DMS 273 treated with DMSO at 0.1 percent for 48 hours (cell line): ENCODE measurements at places on chromosomes 2 and 18.
A peak's percentile ranks its signal among the peaks of the same experiment; 100 is the strongest.

GRCh38 chr2:65443509-65444186 is 11.2 kb upstream of the SPRED2 start:
- DNase-seq = no peak

GRCh38 chr2:28568533-28568932 is 72.7 kb downstream of the PLB1 start:
- DNase-seq = no peak

DNA sequence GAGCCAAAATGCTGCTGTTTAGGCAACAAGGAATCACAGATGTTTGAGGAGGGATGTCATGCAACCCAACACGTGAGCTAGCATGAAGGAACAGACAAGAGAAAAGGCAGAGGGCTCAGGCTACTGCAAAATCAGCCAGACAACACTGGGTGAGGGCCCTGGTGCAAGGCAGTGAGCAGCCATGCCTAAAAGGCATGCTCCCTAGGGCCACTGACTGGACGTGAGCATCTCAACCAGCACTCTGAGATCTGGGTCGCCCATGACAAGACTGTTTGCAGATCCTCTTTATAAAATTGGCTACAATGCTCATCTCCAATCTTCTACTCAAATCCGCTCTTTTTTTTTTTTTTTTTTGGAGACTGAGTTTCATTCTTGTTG is 49.1 kb downstream of the KIAA2012 start:
- no peak for DNase-seq

DNA sequence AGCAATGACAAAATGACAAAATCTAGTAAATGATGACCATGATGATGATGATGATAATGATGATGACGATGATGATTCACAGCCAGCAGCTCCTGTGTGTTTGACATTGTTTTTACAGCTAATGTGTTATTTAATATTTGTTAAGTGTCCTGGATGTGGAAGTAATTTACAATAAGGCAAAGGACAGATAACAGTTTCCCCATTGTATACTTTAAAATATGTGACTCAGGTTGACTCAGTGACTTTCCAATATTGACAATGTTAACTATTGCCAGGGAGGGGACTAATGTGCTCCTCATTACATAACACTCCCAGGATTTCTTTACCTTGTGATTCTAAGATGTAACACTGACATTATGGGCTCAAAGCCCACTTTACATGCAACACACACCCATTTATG is 602.2 kb downstream of the FBXO15 start:
- DNase-seq = no peak

DNA sequence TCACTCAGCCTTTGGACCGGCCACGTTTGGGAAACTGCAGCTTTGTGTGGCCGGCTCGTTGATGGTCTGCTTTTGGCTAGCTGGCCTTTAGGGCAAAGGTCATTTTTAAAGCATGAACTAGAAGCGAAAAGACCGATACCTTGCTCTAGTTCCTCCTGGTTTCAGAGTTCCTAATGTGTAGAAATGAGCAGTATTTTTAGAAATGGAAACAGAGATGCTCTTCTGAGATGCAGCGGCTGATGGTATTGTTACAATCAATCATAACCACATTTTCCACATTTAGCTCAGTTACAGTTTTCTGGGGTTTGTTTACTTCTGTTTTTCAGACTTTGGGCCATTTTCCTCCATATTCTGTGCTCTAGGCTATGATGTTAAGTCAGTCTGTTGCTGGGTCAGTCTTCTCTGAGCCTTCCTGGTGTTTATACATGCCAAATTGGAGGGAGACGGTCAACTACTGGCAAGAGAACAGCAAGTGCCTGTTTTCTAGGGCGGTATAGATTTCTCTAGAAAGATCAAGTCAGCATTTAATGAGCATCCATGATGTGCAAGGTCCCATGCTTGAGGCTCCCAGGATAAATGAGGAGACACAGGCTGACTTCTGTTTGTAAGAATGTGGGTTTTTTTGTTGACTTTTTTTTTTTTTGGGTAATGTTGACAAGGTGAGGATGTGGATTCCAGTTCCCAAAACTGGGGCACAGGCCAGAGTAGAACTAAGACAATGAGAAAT is 28.0 kb downstream of the RNF144A start:
- no peak for DNase-seq

- DNase-seq = peak; percentile 100
Measured at GRCh38 chr2:44167908-44168680, 581 bp upstream of the PPM1B start.

- DNase-seq = no peak
Measured at GRCh38 chr2:32877587-32878510, 68.9 kb upstream of the LTBP1 start.

- no peak for DNase-seq
Measured at GRCh38 chr2:143068509-143068908, 60.7 kb upstream of the ARHGAP15 start.

DNA sequence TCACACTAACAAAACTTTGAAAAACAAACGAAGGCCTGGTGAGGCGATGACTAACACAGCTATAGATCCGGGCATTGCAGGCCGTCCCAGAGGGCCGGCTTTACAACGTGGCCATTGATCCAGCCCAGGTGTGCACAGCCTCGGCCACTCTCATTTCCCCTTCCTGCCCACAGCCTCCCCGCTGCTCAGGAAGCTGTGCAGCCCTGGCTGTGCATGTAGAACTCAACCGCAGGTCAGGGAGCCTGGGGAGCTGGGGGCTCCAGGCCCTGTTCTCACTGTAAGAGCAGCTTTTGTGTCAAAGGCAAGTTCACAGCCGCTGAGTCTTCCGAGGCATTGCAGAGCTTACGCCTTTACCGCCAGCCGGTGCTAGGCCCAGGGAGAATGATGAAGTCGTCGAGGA is 87.2 kb downstream of the LONRF2 start:
- DNase-seq = no peak

GRCh38 chr2:170689481-170689880 is 25.7 kb upstream of the SP5 start:
- no peak for DNase-seq

GRCh38 chr18:79395308-79395640 is 456 bp upstream of the NFATC1 start:
- DNase-seq = no peak

GRCh38 chr2:229921892-229922448 is at the start of gene TRIP12:
Gene TRIP12 (minus strand): TSS chr2:229922009. CDS start chr2:229880079, 41,930 bp downstream.
- peak; percentile 86 for DNase-seq

DNA sequence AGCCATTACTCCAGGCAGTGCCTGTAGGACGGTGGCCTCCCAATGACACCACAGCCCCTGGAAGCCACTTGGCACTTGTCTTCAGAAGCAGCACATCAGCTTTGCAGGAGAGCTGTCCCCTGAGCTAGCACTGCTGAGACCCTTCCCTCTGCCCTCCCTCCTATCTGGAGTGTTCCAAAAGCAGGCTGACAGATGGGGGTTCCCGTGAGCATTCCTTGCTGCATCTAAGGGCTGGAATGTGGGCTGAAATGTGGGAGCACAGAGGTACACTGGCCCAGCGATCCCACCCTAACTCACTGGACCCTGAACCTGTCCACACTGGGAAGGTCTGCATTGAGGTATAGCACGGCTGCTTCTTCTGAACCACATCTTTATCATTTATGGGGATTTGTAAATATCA is 230.1 kb downstream of the ANAPC1 start:
- no peak for DNase-seq
